Erythroblast (primary cell): ENCODE measurements at places on chromosomes 6 and 20.
A peak's percentile ranks its signal among the peaks of the same experiment; 100 is the strongest.

GRCh38 chr6:68317366-68317765 is 317.7 kb upstream of the ADGRB3 start:
- no peak for DNase-seq

GRCh38 chr6:53179961-53180651 is 31.5 kb upstream of the GCM1 start:
- DNase-seq = peak; percentile 8

DNA sequence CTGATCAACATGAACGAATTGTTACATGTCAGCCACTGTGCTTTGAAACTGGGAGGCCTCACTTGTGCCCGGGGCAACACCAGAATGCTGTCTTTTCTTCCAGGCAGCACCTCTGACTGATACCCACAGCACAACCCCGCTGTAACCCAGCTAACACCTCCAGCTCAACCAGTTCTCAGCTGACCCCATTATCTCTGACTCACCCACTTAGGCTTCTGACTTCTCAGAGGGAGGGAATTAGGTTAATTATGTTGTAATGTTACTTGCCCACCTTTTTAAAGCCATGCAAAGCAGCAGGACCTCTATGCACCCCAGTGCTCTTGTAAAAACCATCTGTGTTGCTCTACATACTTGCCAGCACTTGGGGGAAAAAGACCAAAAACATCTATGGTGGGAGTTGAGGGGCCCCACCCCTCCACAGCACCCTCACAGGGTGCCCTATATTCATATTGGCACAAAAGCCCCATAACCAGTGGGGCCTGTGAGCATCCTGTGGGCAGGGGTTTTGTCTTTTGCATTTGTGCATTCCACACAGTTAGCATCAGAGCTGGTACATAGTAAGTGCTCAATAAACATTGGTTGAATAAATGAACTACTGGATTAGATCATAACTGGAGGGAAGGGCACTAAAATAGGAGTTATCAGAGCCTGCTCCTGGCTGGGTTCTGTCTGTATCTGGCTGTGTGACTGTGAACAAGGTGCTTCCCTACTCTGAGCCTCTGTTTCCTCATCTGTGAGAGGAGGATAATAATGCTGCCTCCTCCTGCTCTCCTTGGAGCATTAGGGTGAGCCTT is 22.3 kb downstream of the BNIP5 start:
- DNase-seq = no peak

GRCh38 chr6:73537677-73538076 is 16.8 kb upstream of the EEF1A1 start:
- DNase-seq = no peak

GRCh38 chr6:22134308-22134707 is 162.5 kb downstream of the PRL start:
- no peak for DNase-seq

DNA sequence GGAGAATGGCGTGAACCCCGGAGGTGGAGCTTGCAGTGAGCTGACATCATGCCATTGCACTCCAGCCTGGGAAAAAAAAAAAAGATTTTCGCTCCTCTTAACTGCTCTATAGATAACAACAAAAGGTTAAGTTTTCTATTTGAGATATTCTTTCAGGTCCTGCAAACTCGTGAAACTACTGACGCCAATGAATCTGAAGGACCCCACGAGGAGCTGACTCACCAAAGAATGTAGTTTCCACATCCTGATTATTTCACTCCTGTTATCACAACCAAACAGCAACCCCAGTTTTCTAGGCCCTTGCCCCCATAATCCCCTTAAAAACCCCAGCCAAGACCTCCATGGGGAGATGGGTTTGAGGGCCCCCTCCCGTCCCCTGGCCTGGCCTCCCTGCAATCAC is 58.7 kb downstream of the OTOR start:
- DNase-seq = no peak

DNA sequence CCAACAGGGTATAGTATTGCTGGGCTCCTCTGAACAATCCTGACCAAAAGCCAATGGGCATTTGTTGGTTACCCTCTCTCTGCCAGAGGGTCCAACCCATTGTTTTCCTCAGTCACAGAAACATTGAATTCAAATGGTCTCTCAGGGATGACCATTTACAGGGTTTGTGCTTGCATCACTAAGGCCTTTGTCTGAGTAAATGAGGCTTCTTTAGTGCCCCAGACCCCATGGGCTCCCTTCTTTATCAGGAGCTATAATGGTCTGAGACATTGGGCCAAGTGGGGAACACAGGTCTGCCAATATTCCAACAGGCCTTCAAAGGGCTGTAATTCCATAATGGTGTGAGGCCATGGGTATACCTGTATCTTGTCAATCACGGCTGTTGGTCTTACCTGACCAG is 27.1 kb downstream of the GSTA2 start:
- no peak for DNase-seq

DNA sequence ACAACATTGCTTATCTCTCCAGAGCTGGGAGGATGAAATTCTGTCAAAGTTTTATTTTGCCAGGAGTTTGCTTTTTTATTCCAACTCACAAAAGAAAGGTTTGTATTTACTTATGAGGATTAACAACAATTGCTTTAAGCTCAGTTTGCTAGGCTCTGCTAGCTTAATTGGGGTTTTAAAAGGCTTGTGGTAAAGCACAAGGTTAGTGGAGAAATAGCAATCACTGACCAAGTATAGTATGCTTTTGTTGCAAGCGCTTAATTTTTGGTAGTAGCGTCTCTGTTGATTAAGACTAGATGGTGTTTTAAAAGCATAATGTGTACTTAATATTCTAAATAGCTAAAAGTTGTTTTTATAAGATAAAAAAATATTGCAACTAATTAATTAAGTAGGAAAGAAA is 45.7 kb downstream of the TINAG start:
- no peak for DNase-seq

DNA sequence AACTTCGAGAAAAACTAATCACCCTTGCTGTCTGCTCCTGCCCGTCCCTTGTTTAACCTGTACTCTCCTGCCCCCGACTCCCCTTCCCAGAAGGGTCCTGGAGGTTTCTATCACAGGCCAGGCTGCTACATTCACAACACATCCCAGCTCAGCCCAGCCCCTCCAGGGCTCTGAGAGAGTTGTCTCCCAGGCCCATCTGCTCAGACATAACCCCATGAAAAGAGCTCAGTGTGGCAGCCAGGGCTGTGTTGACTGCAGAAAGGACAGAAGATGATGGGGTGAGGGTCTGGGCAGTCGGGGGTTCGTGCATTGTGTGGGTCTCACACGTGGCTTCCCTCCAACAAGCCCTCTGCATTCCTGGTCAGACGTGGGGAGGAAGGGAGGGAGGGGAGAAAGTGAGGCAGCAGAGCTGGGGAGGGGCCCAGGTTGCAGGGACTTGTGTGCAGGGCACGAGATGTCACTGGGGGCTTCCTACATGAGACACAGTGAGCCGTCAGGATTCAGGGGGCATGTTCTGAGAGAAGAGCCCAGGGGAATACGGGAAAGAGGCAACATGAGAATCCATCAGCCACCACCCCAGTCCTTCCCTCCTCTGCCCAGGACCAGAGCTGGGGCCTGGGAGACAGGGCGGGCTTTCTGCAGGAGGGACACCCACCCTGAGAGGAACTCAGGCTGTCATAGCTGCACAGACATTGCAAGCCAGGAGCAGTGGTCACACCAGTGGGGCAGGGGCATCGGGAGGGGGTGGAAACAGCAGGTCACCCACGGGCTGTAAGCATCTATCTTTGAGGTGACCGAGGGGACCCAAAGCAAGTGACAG is 372.9 kb downstream of the PREX1 start:
- no peak for DNase-seq

DNA sequence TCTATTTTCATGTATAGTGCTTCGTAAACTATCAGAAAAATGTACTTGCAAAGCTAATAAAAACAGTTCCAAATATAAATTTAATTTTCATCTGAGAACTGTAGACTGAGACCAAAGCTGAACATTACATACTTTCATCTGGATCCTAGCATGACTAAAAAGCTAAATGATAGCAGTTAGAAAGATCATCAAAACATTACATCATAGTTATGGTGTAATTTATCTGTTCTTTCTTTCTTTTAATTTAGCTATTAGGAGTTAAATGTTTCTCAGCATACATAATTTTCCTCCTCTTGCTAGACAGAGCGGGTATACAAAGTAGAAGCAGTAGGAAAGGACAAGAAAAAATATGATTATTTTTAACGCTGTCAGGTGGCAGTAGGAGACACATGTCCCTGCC is 164.2 kb upstream of the THEMIS start:
- DNase-seq = no peak

DNA sequence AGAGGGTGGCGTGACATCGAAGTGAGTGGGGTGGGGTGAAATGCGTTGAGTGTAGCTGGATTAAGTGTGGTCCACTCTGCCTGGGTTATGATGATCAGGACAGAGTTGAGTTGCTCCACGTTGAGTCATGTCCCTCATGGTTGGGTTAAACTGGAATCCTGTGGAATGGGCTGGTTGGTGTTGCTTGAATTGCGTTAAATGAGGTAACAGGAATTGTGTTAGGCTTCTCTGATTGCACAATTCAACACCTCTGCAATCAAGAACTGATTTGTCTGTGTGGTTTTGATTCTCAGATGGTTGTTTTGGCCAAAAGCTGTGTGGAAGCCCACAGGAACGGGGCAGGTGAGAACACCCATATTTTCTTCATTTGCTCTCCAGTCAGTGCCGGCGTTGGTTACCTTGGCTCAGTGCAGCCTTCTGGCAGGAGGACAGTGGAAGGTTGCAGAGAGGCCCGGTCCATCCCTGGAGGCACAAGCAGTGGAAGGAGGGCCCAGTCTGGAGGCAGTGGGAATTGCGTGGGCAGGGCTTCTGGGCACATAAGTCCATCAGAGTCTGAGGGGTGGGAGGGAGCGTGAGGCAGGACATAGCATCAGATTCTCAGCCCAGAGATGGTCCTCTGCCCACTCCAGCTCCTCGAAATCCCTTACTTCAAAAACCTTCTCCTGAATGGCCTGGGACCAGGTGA is 11.6 kb downstream of the NOTCH4 start:
- DNase-seq = no peak

DNA sequence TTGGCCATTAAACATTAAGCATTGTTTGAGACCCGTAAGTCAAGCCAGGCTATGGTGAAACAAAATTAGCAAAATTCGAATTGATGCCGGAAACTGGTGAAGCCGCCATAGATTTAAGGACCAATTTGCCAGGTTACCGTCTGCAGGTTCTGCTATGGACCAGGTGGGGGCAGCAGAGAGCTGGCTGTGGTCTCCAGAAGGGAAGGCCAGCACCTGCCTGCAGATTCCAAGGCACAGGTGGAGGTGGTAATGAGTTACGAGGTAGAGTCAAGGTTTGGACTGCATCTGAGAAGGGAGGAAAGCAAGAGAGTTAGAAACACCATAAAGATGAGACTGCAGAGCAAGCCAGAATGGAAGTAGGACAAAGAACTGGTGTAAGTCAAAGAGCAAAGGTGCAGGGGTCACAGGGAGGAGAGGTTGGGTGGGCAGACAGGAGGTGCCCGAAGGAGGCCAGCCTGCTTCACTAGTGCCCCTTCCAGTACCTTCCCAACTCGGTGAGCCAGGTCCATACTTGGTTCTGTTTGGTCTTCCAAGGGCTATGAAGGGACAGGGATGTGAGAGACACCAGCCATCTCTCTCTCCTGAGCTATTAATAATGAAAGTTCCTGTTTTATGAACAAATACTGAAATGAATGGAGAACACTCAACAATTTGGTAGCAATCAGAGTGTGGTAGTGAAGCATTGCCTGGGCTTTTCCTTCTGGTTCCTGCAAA is 131.6 kb upstream of the ESR1 start:
- peak; percentile 19 for DNase-seq

- DNase-seq = no peak
Observed at GRCh38 chr20:12061466-12061865, 143.8 kb downstream of the BTBD3 start.

DNA sequence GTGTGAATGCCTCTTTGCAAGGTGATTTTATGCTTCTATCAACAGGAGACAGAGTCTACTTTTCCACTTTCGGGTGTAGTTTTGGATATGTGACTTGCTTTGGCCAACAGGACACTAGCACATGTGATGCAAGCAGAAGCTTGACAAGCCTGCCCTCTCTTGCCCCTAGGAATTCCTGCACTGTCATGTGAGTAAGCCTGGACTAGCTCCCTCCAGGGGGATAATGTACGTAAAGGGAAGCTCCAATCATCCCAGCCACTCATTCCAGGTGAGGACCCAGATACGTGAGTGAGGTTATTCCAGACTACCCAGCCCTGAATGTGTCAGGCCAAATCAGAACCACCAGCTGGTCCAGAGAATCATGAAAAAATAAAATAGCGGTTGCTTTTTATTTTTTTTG is 33.3 kb downstream of the BEND3 start:
- no peak for DNase-seq

DNA sequence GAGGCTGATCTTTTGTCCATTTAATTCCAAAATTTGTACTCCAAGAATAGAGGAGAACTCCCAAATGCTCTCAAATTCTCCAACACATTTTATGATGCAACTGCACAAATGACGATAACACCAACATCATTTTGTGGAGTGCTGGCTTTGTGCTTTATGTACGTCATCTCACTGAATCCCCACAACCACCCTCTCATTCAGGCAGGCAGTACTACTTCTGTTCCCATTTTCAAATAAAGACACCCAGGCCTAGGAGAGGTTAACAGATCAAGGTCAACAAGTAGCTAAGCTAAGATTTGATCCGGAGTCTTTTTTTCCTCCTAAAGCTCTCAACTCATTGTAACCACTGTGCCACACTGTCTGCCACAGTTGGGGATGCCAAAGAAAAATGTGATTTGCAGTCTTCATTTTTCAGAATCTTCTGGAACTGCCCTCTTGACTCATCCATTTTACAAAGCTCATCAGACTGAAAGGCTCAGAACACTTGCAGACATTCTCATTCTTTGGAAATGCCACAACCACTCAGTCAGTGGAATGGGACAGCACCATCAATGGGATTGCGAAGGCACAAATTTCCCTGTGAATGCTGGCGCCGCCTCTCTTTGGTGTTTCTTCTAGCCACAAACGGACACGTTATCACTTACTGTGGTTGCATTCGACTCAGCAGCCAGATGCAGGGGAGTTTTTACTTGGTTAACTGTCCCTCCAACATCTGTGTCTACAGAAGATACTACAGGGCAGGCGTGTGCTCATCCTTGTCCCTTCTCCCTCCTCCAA is 184.4 kb downstream of the GJA10 start:
- peak; percentile 13 for DNase-seq

GRCh38 chr20:57559658-57560553 is 1.0 kb upstream of the PCK1 start:
- peak; percentile 26 for DNase-seq

DNA sequence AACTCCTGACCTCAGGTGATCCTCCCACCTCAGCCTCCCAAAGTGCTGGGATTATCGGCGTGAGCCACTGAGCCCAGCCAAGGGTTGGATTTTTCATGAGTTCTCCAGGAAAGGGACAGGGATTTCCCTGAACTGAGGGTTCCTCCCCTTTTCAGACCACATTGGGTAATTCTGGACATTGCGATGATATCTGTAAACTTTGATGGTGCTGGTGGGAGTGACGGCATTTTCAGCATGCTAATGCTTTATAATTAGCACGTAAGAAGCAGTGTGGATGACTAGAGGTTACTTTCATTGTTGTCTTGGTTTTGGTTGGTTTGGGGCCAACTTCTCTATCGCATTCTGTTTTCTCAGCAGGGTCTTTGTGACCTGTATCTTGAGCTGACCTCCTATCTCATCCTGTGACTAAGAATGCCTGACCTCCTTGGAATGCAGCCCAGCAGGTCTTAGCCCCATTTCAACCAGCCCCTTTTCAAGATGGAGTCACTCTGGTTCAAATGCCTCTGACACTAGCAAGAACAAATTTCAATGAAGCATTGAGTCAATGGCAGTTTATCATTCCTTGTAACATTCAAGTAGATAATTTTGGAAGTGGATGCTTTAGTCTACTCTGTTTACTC is 156.5 kb downstream of the TTLL2 start:
- no peak for DNase-seq

- no peak for DNase-seq
Observed at GRCh38 chr20:48578397-48579098, 249.3 kb downstream of the PREX1 start.

- DNase-seq = no peak
Observed at GRCh38 chr6:96059586-96059985, 43.8 kb downstream of the FUT9 start.
